Stimulated activated CD8-positive, alpha-beta memory T cell treated with anti-CD3 and anti-CD28 coated beads, Interleukin-7, amount 100 ng/mL, for 48 hours (primary cell): ENCODE measurements at places on chromosomes 5 and 9.

GRCh38 chr9:120531683-120532300 lies 48.2 kb downstream of the CDK5RAP2 start:
- no peak for DNase-seq

- DNase-seq = no peak
Measured at GRCh38 chr5:14901462-14902051, 30.0 kb upstream of the ANKH start.

DNA sequence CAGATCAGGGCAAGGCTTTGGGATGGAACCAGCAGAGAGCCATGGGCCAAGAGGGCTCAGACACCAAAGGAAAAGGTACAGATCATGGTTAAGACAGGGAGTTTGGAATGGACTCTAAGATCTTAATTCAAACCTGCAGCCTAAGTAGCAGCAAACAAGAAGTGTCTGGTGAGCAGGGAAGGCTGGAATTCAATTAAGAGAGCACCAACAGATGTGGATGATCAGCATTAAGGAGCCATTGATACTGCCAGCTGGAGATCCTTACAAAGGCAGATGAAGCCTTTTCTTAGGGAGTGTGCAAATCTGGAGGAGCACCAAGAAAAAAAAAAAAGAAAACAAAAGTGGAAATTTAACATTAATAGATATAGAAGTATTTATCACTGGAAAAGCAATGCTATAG lies 516.8 kb downstream of the RASEF start:
- DNase-seq = no peak

GRCh38 chr9:132610661-132611060 lies 28.3 kb downstream of the BARHL1 start:
- no peak for DNase-seq

- no peak for DNase-seq
Measured at GRCh38 chr5:74075501-74076484, 449.8 kb downstream of the ARHGEF28 start.

GRCh38 chr9:125513668-125514413 lies 193.2 kb downstream of the MAPKAP1 start:
- no peak for DNase-seq

- DNase-seq = no peak
Measured at GRCh38 chr9:128887914-128888350, 6.0 kb downstream of the LRRC8A start.

DNA sequence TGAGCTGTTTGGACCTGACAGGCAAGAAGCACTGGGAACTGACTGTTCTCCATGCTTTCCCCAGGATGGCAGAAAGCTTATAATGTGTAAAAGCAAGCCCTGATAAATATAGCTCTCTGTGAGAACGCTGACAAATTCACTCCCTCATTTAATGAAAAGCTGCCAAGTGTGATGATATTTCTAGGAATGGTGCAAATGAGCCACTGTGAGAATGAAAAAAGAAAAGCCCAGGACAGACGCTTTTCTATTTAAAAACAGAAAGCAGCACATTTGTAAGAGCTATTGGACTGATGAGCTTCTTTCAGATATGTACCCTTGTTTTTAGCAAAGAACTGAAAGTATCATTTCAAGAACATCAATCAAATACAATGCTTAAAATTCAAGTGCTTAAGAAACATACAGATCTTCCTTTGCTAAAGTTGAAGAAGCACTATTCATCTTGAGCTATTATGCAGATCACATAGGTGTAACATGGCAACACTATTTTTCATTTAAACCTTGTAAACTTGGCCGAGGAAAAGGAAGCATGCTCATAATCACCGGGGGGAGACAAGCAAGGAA lies 842.6 kb upstream of the ACO1 start:
- DNase-seq = no peak

GRCh38 chr9:117191504-117192261 lies 223.2 kb downstream of the ASTN2 start:
- DNase-seq = no peak

GRCh38 chr5:3595006-3595961 lies at the start of gene IRX1:
Gene IRX1, plus strand, starts transcription at chr5:3595832. Its CDS starts 274 bp downstream, at chr5:3596106.
- no peak for DNase-seq

- DNase-seq = no peak
Measured at GRCh38 chr5:172115541-172115982, 72.5 kb downstream of the STK10 start.

DNA sequence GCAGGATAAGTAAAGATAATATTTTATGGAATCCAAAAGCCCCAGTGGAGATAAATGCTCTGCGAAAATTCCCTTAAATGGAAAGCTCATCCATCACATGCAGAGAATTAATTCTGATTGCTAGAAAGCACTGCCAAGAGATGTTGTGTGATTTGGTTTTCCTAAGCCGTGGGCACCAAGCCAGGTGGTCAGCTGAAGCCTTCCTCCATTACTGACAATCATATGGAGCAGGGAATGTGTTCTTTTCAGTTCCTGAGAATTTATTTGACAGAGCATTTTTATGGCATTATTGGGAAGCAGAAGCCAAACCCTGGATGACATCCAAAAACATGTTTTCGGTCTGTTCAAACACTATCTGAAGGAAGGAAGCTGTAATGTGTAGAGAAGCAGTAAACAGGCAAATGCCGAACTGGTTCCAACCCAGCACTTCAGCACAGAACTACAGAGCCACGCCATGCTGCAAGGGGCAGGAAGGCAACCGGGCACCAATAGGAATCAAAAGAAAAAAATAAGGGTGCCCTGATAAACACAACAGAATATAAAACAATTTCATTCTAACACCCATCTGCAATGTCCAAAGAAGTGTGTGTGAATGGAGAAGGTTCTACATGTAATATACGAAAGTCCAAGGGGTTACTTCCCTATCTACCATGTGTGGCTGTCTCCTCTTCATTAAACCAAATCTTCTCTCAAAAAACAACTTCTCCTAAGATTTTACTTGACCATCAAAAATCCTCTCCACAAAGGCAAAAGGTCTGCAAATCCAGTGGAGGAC lies 12.3 kb downstream of the ARSB start:
- DNase-seq = no peak

- no peak for DNase-seq
Measured at GRCh38 chr5:1037123-1037670, 28.6 kb downstream of the NKD2 start.

- no peak for DNase-seq
Measured at GRCh38 chr5:72244862-72245371, 75.1 kb downstream of the MRPS27 start.

DNA sequence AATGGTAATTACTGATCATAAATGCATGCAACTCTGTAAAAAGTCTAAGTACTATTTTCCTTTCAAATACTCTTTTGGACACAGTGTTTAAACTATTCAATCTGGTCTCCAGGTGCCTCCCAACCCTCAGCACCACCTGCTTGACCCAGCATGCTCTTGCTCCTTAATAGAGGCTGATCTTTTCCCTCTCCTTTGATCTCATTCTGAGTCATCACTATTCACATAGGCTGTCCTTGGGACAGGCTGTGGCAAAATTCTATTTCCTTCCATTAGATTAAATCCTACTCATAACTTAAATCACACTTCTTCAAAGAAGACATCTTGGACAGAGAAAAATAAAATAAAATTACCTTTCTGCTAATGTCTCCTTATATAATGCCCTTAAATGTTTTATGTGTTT lies 199.4 kb upstream of the ST8SIA4 start:
- DNase-seq = no peak

DNA sequence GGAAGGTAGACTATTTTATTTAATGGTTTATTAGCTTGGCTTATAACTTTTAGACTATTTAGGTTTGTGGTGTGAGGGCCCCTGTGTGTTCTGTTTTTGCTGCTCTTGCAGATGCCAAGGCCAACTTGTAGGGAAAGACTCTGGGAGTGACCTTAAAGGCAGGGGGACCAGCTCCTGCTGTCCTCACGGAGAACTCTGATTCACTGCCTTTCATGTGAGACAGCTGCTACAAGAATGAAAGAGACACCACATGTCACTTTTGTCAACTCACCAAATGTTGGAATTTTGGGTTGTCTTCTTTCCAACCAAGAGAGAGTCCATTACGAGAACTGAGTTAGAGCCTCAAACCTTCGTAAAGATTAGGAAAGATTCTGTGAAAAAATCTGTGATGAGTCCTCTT lies 258.3 kb upstream of the ADAMTSL1 start:
- DNase-seq = no peak

GRCh38 chr9:134804871-134805270 lies 75.7 kb upstream of the FCN2 start:
- DNase-seq = no peak

- no peak for DNase-seq
Measured at GRCh38 chr5:159465604-159466003, 135.3 kb upstream of the IL12B start.

DNA sequence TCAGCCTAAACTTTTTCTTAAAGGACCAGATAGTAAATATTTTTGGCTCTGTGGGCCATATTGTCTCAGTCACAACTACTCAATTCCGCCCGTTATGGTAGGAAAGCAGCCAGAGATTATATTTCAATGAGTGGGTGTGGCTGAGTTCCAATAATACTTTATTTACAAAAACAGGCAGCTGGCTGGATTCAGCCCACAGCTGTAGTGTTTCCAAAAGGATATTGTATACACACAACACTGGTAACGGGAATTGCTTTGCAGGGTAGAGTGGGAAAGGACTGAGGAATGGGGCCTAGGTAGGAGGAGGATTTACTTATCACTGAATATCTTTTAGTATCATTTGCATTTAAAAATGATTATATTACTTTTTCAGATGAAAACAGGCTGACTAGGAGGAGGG lies 21.0 kb downstream of the GCNT4 start:
- no peak for DNase-seq

- DNase-seq = no peak
Measured at GRCh38 chr9:88011005-88011766, 36.9 kb upstream of the CDK20 start.

DNA sequence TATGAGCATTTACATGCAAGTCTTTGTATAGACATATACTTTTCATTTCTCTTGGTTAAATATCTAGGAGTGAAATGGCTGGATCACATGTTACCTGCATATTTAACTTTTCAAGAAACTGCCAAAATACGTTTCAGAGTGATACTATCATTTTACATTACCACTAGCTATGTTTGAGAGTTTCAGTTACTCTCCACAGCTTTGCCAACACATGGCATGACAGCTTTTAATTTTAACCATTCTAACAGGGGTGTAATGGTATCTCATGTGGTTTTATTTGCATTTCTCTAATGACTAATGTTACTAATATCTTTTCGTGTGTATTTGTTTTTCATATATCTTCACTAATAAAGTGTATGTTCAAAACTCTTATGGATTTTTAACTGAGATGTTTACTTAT lies 99.8 kb downstream of the DTWD2 start:
- DNase-seq = no peak

GRCh38 chr9:34675869-34676268 lies 13.4 kb upstream of the CCL27 start:
- DNase-seq = no peak

- no peak for DNase-seq
Measured at GRCh38 chr5:93990504-93991070, 249.2 kb upstream of the POU5F2 start.

DNA sequence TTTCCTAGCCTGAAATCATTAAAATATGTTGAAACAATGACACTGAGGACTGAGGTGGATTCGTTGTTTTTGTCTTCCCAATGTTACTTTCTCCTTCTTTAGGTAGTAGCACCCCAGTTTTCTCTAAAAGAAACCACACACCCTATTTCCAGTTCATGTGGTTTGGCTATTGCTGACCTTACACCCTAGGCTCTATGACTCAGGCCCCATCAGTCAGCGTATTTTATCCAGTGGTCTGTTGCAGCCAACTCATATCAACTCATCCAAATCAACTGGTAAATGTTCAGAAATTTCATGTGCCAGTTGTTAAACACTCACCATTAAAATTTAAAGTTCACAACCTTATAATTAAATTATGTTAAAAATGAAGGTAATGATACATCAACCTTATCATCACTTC lies 44.6 kb upstream of the NFIB start:
- no peak for DNase-seq

GRCh38 chr5:6475626-6476312 lies 27.1 kb downstream of the UBE2QL1 start:
- DNase-seq = no peak

- DNase-seq = no peak
Measured at GRCh38 chr5:160903551-160903950, 51.5 kb upstream of the ATP10B start.

GRCh38 chr5:66993882-66994281 lies 202.7 kb downstream of the CD180 start:
- no peak for DNase-seq

GRCh38 chr5:78824831-78825281 lies 160.3 kb downstream of the ARSB start:
- DNase-seq = no peak

GRCh38 chr9:123637606-123637944 lies 281.6 kb downstream of the CRB2 start:
- no peak for DNase-seq

- no peak for DNase-seq
Measured at GRCh38 chr9:7174884-7175283, 417.1 kb downstream of the KDM4C start.

- DNase-seq = no peak
Measured at GRCh38 chr5:56281489-56282165, 48.5 kb upstream of the ANKRD55 start.

GRCh38 chr5:111756581-111757354 lies at the start of gene NREP:
Gene NREP, minus strand, starts transcription at chr5:111757194. Its CDS starts 1,422 bp downstream, at chr5:111755772.
- no peak for DNase-seq

- DNase-seq = no peak
Measured at GRCh38 chr9:83596899-83597504, 25.9 kb upstream of the IDNK start.

- no peak for DNase-seq
Measured at GRCh38 chr5:139847091-139847490, 51.5 kb downstream of the PSD2 start.

GRCh38 chr5:104556957-104557356 lies 994.4 kb upstream of the NUDT12 start:
- DNase-seq = no peak

GRCh38 chr5:38317868-38318267 lies 59.5 kb downstream of the EGFLAM start:
- DNase-seq = no peak

DNA sequence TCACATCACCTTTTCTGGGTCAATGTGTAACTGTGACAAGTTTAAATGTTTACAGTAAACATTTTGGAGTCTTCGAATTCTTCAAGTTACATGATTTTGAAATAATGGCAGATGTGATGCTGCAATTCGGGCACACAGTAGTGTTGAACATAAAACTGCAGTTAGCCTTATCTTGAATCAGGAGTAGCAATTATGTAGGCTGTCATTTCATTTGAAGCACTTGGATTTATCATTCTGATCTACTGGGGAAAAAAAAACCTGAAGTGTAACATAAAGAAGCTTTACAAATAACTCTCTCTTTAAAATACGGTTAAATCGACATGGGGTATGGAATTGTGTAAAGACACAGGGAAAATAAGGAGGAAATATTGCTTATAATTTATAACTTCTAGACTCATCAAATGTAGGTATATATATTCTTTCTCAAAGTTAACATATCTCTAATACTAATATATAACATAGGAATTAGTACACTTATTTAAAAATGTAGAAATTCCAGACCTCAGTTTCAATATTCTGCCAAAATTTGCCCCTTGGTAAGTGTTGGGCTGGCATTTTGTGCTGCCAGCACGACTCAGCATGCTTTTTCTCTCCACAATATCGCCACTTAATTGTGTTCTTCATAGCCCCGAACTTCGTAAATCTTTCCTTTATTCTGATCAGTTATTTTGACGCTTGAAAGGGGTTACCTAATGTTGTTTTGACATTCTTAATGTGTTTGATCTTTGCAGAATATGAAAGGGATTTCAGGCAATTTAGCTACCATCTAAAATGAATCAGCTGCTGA lies 226.7 kb downstream of the PRR16 start:
- no peak for DNase-seq
